Germinal center (tissue), 1 donor: ENCODE measurements at places on chromosomes 16 and 17.
A peak's percentile ranks its signal among the peaks of the same experiment; 100 is the strongest.

- no peak for DNase-seq
These were observed 31.6 kb downstream of the SOX9 start for GRCh38 chr17:72152387-72152929.

GRCh38 chr17:80182845-80183223 lies 13.0 kb downstream of the CARD14 start:
- no peak for DNase-seq

GRCh38 chr16:52597772-52598483 lies 51.0 kb upstream of the TOX3 start:
- no peak for DNase-seq

GRCh38 chr17:74454197-74455024 lies 12.0 kb upstream of the CD300A start:
- DNase-seq = no peak

GRCh38 chr17:58318627-58319172 lies 9.9 kb downstream of the TSPOAP1 start:
- DNase-seq = no peak

GRCh38 chr17:3575511-3575910 lies 17.9 kb upstream of the TRPV3 start:
- no peak for DNase-seq

- peak; percentile 50 for DNase-seq
These were observed 2.4 kb downstream of the CRAMP1 start for GRCh38 chr16:1614456-1615102.

DNA sequence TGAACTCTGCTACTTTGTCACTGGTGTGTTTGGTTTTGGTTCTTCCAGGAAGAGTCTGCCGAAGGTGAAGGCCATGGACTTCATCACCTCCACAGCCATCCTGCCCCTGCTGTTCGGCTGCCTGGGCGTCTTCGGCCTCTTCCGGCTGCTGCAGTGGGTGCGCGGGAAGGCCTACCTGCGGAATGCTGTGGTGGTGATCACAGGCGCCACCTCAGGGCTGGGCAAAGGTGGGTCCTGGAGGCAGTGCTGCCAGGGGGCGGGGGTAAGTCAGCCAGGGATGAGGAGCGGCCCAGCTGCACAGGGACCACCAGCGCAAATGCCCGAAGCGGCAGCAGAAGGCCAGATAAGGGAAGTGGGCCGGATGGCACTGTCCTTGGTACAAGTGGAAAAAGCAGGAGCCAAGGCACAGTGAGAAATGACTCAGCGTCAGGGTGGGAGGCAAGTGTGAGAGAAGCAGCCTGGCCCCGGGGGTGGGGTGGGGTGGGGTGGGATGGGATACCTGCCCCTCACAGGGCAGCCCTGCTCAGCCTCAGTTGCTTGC lies 41.9 kb downstream of the TMEM11 start:
- no peak for DNase-seq

DNA sequence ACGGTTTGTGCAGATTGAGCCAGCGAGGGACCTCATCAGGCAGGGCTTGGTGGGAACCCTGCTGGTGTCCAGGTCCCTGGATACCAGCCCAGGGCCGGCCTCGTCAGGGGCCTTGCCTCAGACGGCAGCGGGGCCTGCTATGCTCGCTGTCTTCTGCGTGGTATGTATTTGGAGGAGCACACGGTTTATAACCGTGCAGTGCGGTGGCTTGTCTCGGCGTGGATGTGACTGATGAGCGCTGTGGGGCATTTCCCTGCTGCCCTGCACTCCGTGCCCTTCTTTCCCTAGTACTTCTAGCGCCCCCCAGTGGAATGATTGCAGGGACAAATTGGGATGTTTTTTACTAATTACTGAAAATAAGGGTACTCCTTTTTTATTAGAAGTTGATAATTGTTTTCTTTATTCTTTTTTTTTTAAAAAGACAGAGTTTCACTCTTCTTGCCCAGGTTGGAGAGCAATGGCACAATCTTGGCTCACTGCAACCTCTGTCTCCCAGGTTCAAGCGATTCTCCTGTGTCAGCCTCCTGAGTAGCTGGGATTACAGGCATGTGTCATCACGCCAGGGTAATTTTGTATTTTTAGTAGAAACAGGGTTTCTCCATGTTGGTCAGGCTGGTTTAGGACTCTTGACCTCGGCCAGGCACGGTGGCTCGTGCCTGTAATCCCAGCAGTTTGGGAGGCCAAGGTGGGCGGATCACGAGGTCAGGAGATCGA lies 15.3 kb downstream of the TBCD start:
- no peak for DNase-seq

GRCh38 chr17:1156864-1157263 lies 22.9 kb downstream of the ABR start:
- DNase-seq = no peak

GRCh38 chr17:40092581-40092980 lies 7.8 kb downstream of the NR1D1 start:
- DNase-seq = no peak

DNA sequence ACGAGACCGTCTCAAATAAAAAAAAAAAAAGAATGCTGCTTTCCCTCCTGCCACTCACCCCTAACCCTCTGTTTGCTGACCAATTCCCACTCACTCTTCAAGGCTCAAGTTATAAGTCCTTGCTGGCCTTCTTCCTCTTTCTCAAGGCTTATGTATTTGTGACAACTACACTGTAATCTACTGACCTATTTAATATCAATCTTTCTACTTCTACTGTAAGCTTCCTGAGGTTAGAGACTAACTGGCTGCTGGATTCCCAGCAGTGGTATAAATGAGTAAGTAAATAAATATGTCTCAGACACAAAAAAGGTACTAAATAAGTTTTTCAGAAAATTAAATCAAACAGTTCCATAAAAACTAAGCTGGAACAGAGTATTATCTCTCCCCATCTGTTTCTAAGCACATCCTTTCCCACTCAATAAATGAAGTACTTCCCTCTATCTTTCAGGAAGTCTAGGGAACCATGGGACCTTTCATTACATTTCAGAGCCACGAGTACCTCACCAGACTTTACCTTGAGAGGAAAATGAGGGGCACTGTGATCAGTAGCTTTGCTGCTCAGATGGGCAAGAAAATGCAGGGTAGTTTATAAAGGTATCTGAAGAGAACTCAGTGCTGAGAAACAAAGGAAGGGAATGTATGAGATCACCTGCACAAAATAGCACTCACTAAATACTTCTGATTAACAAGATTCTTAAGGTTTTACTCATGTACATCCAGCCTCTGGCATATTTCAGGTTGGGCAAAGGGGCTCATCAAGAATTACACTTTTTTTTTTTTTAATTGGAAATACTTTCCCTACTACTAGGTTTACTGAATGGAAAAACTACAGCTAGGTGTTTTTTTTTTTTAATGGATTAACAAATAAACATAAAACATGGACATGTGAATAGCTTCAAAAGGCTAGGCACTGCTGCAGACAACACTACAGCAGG lies 10.8 kb downstream of the SSH2 start:
- no peak for DNase-seq

GRCh38 chr17:80970044-80970761 lies 21.4 kb upstream of the CHMP6 start:
- peak; percentile 72 for DNase-seq

- no peak for DNase-seq
These were observed 166.7 kb upstream of the ZNF267 start for GRCh38 chr16:31706925-31707324.

DNA sequence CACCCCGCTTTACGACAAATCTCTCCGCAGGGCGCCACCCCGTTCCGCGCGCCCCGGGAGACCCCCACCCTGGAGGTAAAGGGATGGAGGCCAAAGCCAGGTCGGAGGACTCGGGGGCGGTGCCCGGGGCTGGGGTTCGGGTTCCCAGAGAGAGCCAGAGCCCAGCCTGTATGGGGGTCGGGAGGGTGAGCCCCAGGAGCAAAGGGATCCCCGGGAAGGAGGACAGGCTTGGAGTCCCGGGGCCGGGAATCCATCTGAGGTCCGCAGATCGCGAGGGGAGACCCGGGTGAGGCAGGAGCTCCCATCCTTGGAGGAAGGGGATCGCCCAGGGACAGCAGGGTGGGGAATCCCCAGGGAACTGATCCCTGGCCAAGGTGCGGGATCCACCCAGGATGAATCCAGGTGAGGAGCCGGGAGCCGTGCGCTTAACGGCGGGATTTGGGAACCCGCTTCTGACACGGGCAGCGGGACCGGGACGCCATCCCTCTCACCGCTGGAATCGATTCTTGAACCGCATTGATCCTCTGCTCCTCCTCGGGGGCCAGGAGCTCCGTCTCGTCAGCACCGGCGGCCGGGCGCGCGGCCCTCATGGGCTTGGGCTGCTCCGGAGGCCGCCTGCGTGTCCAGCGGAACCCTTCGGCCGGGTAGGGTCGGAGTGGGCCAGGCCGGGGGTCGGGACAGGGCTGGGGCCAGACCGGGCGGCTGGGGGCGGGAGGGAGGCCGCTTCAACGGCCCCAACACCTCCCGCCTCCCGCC lies at the start of gene MMD:
Gene MMD, minus strand, starts transcription at position 657 of the 756 bp plus-strand sequence. Its CDS starts 140 bp downstream, at position 517.
- DNase-seq = peak; percentile 19

GRCh38 chr16:30567991-30568638 lies 3.4 kb downstream of the ZNF688 start:
- peak; percentile 26 for DNase-seq

GRCh38 chr17:73179878-73180277 lies 13.0 kb upstream of the COG1 start:
- DNase-seq = no peak

DNA sequence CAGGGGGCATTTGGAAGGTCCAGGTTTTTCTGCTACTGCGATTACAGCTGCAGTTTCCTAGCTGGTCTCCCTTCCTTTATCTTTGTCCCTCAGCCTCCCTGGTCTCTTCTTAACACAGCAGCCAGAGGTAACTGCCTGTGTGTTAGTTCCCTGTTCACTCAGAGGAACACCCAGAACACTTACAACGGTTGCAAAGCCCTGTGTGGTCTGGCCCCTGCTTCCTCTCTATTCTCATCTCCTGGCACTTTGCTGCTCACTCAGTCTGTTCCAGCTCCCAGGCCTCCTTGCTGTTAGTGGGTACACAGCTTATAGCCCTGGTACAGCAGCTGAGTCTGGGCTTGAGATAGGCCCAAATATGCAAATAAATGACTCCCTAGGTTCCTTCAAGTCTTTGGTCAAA lies 16.4 kb downstream of the NTN1 start:
- DNase-seq = no peak

- DNase-seq = no peak
These were observed 8.8 kb upstream of the RPL38 start for GRCh38 chr17:74194682-74195081.

DNA sequence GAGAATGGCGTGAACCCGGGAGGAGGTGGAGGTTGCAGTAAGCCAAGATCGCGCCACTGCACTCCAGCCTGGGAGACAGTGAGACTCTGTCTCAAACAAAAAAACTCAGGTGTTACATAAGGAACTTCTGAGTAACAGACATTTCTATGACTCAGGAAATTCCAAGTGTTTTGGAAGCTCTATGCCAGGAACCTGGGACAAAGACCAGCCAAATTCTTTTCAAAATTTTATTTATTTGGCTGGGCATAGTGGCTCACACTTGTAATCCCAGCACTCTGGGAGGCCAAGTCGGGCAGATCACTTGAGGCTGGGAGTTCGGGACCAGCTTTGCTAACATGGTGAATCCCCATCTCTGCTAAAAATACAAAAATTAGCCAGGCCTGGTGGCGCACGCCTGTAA lies 5.2 kb upstream of the SH2B1 start:
- DNase-seq = no peak

DNA sequence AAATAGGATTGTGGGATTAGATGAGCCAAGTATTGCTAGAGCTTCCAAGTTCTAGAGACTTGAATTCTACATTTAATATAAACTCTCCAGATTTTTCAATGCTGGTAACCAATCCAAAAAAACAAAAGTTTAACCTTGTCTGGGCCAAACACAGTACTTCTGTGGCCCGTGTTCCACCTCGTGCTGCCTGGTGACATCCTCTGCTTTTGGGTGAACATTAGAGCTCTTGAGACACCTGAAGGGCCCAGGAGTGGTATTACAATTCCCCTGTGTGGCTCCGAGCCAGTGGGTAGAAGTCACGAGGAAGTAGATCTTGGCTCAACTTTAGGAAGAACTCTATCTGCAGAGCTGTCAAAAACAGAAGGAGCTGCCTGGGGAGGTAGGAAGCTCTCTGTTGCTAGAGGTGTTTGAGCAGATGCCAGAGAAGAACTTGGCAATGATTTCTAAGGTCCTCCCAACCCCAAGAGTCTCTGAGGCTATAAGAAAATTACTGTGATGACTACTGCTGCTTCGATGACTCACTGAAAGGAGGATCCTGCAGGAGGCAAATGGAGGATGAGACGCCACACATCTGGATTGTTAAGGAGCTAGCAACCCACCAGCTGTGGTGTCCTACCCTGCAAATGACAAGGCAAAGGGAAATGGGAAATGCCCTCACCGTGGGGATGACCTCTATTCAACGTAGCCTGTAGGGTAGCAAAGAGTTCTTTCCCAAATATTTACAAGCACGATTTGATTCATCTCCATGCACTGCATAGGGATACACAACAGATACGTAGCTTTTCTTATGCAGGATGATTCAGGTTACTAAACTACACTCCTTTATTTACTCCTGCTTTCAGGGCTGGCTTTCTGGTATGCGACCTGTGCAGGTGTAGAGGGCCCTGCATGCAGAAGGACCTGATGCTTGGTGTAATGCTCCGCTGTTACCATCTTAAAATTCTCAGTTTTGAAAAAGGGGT lies 45.8 kb upstream of the GAS7 start:
- DNase-seq = no peak

DNA sequence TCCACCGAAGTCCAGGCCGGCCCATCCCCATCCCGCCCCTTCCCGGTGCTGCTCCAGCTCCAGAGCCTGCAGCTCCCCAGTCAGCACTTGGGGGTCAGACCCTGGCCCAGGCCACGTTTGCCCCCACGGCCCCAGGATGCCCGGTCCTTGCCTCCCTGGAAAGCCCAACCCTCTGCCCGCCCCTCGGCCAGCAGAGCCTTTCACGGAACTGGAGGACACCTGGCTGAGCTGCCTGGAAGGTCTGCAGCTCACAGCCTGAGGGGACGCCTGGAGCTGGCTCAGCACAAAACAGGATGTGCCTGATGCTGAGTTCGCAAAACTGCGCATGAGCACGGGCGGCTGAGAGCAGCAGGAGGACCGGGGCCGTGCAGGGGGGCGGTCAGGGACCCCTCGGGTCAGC lies 29.7 kb upstream of the SSTR5 start:
- DNase-seq = no peak

GRCh38 chr17:2025220-2025621 lies at the start of gene RTN4RL1:
Gene RTN4RL1, minus strand, starts transcription at chr17:2025334. Its CDS starts 469 bp downstream, at chr17:2024865.
- DNase-seq = peak; percentile 53
